ENCODE measurements at places on chromosomes 1 and 21.

DNA sequence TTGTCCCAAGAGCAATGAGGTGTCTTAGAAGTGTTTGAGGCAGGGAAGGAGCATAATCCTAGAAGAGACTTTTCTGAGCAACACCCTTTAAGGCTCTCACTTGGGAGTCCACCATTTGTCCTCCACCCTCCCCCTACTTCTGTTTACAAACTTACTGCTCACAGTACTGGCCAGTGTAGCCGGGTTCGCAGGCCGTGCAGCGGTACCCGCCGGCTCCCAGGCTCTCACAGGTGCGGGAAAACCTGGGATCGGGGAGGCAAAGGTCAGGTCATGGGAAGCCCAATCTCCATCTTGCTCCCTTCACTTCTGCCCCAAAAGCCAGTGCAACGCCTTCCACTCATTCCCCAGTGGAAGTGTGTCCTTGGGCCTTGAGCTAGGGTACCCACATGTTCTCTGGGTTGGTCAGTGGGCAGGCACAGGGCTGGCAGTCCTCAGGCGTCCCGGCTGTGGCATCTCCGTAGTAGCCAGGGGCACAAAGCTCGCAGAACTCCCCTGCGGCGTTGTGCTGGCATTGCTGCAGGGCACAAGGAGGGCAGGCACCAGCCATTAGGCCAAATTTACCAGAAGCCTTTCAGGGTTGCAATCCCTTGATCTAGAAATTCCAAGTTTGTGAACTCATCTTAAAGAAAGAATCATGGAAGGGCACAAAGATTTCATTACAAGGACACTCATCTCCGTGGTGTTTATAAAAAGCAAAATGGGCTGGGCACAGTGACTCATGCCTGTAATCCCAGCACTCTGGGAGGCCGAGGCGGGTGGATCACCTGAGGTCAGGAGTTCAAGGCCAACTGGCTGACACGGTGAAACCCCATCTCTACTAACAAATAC lies 49.8 kb downstream of the LDLRAD2 start:
- peak; percentile 77 for DNase-seq

GRCh38 chr1:92031281-92032110 lies 1.7 kb downstream of the EPHX4 start:
- DNase-seq = no peak

DNA sequence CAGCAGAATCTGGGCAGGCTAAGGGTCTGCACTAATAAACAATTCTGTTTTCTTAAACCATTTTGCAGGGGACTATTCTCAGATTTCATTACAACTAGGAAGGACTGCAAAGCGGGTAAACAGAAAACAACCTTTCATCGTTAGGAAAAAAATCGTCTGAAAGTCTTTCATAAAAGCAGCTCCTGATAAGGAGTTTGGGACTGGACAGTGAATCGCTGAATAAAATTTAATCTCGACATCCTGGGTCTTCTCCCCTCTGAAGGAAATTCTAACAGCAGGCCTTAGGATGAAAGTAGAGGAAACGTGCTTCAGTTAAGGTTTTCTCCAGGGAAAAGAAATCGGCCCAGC lies 471 bp upstream of the MTF2 start:
- DNase-seq = no peak

DNA sequence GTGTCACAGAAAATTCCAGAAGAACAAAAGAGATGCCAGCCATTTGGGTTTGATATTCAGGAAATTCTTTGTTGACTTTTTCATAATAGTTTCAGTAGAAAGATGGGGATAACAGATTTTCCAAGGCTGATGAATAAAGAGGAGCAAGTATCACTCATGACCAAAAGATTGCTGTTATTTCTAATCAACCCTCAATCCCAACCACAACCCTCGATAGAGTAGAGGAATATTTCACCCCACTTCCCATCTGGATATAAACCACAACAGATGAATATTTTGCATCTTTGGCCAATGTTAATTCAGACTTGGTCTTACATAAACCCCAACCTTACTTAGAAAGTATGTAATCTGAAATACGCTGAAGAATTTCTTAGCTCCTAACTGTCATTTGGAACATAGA lies 232.4 kb downstream of the SEC16B start:
- DNase-seq = no peak

DNA sequence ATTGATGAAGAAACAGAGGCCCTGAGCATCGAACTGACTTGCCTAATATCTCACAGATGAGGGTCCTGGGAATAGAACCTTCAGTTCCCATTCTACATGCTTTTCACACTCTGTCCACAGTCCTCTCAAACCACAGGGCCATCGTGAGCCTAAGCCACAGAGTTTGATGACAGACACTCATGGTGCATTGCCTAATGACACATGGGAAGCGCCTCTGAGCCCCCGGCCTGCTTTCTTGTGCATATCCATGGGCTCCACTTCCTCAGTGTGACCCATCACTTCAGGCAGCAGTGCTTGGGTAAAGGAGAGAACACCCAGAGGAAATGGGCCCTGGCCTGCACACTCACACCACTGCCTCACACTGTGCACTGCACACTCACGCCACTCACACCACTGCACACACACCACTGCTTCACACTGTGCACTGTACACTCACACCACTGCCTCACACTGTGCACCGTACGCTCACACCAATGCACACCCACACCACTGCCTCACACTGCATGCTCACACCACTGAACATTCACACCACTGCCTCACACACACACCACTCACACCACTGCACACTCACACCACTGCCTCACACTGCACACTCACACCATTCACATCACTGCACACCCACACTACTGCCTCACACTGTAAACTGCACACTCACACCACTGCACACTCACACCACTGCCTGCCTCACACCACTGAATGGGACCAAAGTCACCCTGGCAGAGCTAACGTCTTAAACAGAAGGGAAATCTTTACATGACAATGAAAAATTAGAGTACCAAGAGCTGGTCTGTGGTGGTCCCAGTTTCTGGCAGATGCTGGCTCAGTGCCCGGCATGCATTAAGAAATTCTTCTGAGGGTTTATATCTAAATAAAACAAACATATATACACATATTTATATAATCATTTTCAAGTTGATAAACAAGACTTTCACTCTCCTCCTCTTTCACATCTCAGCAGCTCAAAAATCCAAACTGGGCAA lies 53.0 kb downstream of the KANK4 start:
- no peak for DNase-seq

GRCh38 chr21:45306832-45307571 lies 19.3 kb upstream of the POFUT2 start:
- peak; percentile 67 for DNase-seq

GRCh38 chr1:175197531-175197930 lies 5.0 kb upstream of the KIAA0040 start:
- DNase-seq = peak; percentile 44

GRCh38 chr1:187959062-187959461 lies 1130.3 kb downstream of the PLA2G4A start:
- no peak for DNase-seq

GRCh38 chr1:218495931-218496330 lies 150.8 kb downstream of the TGFB2 start:
- DNase-seq = peak; percentile 56

GRCh38 chr1:228334226-228334935 lies 72.3 kb downstream of the TRIM11 start:
- DNase-seq = no peak

Measured in EL (cell line).